ENCODE measurements at places on chromosomes 4 and X.

DNA sequence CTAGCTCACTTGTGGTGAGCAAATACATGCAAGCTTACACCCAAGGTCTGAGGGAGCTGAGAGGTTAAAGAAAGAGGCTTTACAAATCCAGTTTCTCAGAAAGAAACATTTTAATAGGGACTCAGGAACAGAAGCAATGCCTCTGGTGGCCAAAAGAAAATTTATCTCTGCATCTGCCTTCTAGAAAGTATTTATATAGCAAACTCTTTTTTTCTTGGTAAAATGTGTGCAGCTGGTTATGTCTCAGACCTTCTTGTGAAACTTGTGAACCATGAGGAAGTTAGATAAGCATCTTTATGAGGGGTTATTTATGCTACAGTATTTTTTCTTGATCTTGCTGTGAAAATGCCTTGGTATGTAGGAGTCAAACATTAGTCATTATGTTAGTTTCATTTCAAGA, 48.5 kb upstream of the CYSLTR1 start:
- no peak for DNase-seq

DNA sequence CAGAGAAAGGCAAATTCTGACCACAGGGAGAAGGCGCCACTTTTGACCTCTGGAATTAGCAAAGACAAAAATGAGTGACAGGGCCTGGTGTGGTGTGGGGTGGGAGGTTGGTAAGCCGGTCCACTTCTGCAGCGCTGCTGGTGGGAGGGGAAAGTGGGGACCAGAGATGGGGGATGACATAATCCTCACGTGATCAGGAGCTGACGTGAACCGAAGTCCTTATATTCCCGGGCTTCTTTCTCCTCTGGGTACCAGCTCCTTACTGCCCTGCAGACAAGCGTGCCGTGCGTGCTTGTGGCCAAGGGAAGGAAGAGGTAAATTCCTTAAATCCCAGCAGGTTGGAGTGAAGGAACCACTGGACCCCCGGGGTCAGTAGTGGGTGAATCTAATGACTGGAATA, at the start of gene TCEAL7:
Gene TCEAL7, plus strand, starts transcription at position 249 of the 400 bp plus-strand sequence. CDS start 1,165 bp downstream, outside the sequence.
- peak; percentile 83 for DNase-seq

DNA sequence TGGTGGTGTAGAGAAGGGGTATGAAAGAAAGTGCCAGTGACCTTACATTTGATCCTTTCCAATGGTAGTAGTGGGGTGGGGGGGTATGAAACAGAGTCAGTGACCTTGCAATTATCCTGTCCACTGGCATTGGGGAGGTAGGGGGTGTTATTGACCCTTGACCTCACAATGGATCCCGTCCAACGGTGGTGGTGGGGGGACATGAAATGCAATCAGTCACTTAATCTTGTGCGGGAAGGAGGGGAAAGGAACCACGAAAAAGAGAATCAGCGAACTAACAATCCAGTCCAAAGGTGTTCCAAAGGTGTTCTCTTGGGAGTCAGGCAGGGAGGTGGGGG, 619 bp upstream of the PDK3 start:
- no peak for DNase-seq

DNA sequence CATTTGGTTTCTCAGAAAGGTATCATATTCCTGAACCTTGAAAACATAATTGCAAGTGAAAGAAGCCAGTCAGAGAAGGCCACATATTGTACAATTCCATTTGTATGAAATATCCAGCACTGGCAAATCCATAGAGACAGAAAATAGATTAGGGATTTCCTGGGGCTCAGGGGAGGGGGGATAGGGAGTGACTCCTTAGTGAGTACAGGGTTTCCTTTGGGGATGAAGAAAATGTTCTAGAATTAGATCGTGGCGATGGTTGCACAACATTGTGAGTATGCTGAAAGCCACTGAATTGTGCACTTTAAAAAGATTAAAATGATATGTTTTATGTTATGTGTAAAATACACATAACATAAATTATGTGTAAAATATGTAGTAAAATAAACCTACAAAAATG, 10.3 kb downstream of the XPNPEP2 start:
- no peak for DNase-seq

DNA sequence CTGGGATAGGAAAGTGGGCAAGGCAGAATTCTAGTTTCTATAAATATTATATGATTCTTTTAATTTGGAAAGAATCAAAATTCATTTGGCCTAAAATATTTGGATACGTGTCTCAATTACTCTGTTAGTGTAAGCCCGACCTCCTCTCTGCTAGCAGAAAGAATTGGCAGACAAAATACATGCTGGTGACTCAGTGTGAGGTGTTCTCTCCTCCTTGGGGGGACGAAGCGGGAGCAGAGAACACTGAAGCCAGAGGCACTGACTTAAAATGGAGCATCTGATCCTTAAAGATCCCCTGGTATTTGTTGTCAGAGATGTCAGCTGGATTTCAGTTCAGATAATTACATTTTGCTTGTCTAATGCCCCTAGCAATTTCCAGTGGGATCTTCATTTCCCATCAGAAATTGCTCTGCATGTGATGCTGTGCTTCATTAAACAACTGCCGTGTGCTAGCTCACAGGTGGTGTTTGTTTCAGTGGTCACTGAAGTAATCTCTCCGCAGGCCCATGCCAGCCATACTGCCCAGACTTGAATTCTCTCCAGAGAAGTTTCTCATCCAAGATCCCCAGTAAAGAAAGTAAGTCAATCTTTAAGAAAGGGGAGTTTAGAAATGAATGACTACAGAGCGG, 188.7 kb upstream of the TLL1 start:
- DNase-seq, result peak; percentile 58

DNA sequence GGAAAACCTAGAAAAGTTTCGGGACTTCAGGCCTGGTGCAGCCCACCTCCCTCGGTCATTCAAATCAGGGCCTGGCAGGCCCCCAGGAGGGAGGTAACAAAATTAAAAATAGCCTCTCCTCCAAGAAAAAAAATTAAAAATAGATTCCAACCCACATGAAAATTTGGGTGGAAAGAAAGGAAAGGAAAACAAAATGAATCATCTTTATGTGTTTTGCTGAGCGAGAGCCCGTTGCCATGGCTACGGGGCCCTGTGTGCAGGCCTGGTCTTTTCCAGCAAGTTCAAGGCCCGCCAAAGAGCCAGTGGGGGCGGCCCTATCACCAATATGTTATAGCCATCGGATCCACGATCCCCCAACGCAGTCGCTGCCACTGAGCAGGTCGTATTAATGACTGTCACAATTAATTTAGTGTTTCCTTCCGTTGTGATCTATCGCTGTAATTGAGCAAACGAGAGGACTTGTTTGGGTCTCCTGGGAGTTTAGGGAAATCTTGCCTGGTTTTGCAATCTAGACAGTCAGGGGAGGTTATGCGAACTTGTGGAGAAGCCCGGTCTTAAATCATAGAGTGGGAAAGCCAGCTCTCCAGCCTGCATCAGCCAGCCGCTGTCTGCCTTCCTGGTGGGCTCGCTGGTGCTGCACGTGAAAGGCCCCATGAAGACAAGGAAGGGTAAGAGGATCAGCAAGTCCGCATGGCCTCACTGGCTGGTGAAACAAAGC, 452.4 kb downstream of the BCOR start:
- DNase-seq, result peak; percentile 88
